ENCODE measurements at places on chromosomes 2 and 18. TPM values are rescaled to one million over a fixed set of nuclear protein-coding genes. Genes with fewer than 3 reads are reported as not detected.

The IL36A gene
- not detected for polyA plus RNA-seq

The TM4SF20 gene
- not detected for polyA plus RNA-seq

The NIF3L1 gene
- 14.9 TPM for polyA plus RNA-seq

The TSPYL6 gene
- polyA plus RNA-seq = not detected

The NPC1 gene
- polyA plus RNA-seq = 10.6 TPM

The LHCGR gene
- not detected for polyA plus RNA-seq

The IHH gene
- 0.09 TPM for polyA plus RNA-seq

The SLC16A14 gene
- 0.15 TPM for polyA plus RNA-seq

The LRRTM4 gene
- 1.3 TPM for polyA plus RNA-seq

The GPR45 gene
- 0.09 TPM for polyA plus RNA-seq

The SLC9A4 gene
- not detected for polyA plus RNA-seq

The PDE11A gene
- 0.28 TPM for polyA plus RNA-seq

The BUB1 gene
- polyA plus RNA-seq = 0.11 TPM

The PPM1B gene
- 22.8 TPM for polyA plus RNA-seq

The DQX1 gene
- polyA plus RNA-seq = 0.07 TPM

The BOD1L2 gene
- not detected for polyA plus RNA-seq

The ASPRV1 gene
- polyA plus RNA-seq = 1.2 TPM

The MARCHF4 gene
- 1.7 TPM for polyA plus RNA-seq

The PROM2 gene
- polyA plus RNA-seq = 12.5 TPM

The GAREM1 gene
- polyA plus RNA-seq = 2.9 TPM

The DSC3 gene
- 0.05 TPM for polyA plus RNA-seq

The MAP4K4 gene
- polyA plus RNA-seq = 10.5 TPM

The PROC gene
- polyA plus RNA-seq = 1.7 TPM

The PFN4 gene
- polyA plus RNA-seq = 0.53 TPM

The C18orf54 gene
- polyA plus RNA-seq = 0.26 TPM

Data from pancreas (tissue), 10 donors.